MG63 (cell line): ENCODE measurements at places on chromosomes 2 and 18. TPM values are rescaled to one million over a fixed set of nuclear protein-coding genes. Genes with fewer than 3 reads are reported as not detected.

DNA sequence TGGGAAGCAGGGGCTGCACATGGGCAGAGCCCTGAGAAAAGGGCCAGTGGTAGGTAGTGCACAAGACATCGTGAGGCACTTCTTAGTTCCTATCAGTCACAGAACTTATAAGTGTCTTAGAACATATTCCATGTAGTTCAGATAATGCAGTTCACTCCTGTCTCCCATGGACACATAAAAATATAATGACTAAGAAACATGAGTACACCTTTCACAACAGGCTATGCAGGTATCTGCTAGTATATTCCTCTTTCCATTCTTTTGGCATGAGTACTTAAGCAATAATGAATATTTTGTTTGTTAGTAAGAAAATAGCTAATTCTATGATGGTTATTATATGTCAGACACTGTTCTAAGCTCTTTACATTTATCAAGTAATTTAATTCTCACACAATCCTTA, 808.4 kb downstream of the BCL11A start:
- no peak for DNase-seq

GRCh38 chr18:12692206-12692605, 10.3 kb downstream of the CEP76 start:
- DNase-seq: no peak

GRCh38 chr2:25948437-25948836, 33.9 kb downstream of the KIF3C start:
- DNase-seq: no peak

NDUFB3 gene
- 126 and 240 TPM in 2 replicates for total RNA-seq

CTAGE1 gene
- not detected in 2 replicates for total RNA-seq
